ENCODE measurements at places on chromosomes 11 and 22.
A peak's percentile ranks its signal among the peaks of the same experiment; 100 is the strongest.

DNA sequence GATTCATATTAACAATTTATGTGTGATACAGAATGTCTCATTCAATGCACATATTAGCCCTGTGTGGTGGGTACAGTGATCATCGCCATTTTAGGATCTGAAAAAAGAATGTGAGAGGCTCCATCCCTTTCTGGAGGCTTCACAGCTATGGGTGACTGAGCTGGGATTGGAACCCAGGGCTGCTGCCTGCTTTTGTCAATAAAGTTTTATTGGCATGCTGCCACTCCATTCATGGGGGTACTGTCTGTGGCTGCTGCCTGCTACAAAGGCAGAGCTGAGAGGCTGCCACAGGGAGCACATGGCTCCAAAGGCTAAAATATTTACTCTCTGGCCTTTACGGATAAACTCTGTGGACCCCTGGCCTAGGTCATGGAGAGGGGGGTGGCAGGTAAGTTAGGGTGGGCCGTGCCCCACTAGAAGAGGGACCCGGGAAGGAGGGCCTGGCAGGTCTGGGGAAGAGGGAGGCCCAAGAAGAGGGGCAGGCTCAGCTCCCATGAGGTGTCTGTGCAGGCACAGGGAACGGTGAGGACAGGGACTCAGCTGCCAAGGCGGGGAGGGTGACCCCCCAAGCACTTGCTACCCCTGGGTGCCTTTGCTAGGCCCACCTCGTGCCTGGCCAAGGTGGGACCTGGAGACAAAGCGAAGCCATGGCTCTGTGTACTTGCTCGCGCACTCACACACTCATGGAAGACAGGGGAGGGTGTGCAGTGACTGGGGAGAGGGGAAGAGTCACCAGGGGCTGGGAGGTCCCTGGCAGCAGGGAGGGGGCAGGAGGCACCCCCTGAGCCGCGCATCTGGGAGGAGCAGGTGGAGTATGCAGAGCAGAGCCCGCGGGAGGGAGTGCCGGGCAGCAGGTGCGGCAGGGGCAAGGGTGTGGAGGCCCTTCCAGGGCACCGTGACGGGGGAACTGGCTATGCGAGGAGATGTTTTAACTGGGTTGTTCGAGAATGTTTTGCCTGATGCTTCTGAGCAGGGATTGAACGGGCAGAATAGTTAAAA lies 335.3 kb downstream of the CTTN start:
- DNase-seq: no peak

DNA sequence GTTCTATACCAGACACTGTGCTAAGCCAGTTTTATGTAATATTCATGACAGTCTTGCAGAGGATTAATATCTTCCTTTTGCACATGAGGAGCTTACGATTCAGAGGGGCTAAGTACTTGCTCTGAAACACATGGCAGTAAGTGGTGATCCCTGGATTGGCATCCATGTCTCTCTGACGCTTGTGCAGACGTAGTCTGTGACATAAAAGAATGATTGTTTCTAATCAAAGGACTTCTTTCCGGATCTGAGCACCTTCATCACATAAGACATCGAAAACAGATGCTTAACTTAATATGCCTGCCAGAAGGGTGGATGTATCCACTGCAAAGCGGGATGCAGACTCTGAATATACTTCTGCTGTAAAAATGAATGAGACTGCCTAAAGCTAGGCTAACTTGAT lies 74.8 kb downstream of the ARHGAP42 start:
- no peak for DNase-seq

DNA sequence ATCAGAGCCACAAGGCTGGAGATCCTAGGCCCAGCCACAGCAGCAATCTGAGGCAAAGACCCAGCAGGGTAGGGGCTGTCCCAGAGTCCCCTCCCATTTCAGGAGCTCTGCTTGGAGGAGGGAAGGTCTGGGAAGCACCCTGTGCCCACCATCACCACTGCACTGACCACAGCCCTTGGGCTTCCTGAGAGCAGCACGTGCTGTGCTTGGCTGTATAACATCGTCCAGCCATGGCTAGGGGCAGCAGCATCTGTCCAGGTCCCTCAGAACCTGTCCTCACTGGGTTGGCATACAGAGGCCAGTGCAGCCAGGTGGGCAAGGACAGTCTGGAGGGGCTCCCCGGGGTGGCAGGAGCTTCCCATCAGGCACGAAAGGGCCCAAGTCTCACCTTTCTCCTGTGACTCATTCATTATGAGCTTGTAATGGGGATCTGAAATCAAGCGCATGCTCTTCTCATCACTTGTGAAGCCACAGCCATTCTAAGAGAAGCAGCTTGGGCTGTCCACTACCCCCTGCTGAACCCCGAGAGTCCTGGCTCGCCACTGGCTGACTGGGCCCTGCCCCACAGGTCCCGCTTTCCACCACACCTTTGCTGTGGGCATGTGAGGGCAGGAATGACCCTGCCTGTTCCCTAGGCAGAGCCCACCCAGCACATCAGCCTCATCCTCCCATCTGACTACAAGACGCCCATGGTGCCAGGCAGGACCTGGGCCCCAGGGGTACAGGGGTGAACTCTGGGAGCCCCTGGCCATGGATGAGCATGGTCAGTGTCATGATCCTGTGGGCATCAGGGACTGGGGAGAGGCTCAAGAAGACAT lies 83.3 kb downstream of the MED15 start:
- no peak for DNase-seq

DNA sequence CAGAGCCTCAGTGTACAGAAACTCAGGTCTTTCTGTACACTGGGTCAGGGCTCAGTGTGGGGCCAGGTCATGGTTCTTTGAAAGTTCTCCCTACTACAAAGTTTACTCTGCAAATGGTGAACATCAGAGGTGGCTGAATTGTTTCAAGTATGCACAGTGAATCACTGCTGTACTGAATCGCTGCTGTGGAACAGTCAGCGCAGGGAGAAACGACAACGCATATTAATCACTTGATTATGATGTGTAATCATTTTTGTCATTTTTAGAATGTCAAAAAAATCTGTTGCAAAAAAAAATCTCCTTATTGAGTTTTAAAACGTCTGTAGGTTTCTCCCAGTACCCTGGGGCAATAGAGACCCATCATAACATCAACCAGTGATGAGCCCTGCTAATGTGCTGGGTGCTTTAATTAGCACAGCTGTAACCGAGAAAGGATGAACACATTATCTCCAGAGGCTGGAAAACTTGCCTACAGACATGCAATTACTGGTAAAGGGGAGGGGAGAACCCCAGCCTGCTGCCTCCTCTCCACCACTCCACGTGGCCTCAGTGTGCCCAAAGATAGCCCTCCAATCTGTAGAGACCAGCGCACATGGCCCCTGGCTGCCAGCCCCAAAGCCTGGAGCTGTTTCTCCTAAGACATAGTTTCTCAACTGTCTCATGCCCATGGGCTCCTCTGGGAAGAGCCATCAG lies 12.8 kb downstream of the ARRB1 start:
- peak; percentile 70 for DNase-seq

GRCh38 chr11:121109916-121110586 lies 9.0 kb downstream of the TECTA start:
- DNase-seq: no peak

GRCh38 chr11:134660416-134660815 lies 248.4 kb upstream of the B3GAT1 start:
- no peak for DNase-seq

- DNase-seq: no peak
These were observed 13.8 kb downstream of the DGCR6L start for GRCh38 chr22:20305894-20306645.

DNA sequence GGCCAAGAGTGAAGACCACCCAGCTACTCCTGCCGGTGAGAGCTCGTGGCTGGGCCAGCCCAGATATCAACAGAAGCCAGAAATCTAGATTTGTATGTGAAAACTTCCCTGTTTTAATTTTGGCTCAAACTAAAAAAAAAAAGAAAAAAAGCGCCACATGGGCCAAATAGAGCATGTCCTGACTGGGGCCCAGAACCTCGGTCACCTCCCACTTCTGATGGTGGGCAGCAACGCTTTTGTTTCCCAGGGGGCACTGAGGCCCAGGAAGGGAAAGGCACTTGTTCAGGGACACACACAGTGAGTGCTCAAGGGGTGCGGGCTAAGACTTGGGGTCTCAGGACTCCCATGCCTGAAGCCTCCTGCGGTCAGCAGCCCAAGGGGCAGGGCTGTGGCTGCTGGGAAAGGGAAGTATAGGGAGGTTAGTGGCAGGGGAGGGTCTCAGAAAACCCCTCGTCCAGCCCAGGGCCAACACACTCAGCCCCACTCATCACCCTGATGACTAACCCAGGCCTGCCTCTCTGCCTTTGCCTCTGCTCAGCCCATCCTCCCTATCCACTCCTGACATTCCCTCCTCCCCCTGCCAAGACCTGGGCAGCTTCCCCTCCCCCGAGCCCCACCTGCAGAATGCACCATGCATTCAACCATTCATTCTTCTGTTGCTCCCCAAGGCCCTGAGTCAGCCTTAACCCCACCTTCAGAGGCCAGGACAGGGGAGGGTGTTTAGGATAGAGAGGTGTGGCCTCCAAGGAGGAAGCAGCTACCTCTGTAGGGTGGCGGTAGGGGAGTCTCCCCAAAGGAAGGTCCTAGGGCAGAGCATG lies 30.0 kb upstream of the TCF20 start:
- DNase-seq: no peak

DNA sequence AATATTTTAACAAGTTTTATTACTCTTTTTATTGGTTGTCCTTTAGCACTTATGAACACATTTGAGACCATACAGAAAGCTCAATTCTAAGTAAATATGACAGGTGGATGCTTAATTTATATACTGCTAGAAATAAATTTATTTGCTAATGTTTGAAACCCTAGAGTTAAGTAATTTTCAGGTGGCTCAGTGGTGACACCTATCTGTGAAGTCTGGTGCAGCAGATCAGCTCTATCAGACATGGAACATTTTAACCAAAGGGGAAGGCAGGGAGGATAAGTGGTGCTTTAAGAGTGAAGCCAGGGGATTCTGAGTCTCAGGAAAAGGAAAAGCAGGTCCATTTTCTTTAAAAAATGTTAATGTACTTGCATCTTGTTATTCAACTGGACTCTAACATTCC lies 175.8 kb downstream of the DSCAML1 start:
- DNase-seq: no peak

- no peak for DNase-seq
These were observed 47.8 kb downstream of the TRAF6 start for GRCh38 chr11:36462321-36462720.

GRCh38 chr11:64341429-64341828 lies 1.4 kb downstream of the CCDC88B start:
- DNase-seq: peak; percentile 68

- DNase-seq: peak; percentile 66
These were observed 8.2 kb downstream of the ARRB1 start for GRCh38 chr11:75342966-75343870.

DNA sequence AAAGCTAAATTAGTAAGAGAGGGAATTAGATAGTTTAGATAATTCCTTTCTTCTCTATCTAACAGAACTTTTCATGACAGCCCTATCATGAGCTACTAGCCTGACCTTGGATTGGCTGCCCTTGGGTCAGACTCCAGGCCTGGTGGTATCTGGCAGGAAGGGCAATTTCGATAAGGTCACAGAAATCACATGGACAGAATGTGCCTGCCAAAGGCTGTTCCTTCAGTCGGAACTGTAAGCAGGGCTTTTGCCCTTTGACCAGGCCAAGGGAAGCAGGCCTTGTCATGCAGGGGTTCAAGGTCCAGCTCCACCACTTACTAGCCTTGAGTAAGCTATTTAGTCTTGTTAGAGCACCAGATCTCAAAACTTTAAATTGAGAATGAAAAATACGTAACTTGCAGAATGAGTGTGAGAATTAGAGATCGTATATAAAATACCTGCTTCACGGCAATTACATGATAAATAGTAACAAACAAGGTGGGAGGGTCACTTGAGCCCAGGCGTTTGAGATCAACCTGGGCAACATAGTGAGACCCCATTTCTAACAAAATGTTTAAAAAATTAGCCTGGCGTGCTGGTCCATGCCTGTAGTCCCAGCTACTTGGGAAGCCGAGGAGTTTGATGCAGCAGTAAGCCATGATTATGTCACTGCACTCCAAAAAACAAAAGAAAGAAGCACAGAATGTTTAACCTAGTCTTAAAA lies 60.8 kb upstream of the SC5D start:
- no peak for DNase-seq

DNA sequence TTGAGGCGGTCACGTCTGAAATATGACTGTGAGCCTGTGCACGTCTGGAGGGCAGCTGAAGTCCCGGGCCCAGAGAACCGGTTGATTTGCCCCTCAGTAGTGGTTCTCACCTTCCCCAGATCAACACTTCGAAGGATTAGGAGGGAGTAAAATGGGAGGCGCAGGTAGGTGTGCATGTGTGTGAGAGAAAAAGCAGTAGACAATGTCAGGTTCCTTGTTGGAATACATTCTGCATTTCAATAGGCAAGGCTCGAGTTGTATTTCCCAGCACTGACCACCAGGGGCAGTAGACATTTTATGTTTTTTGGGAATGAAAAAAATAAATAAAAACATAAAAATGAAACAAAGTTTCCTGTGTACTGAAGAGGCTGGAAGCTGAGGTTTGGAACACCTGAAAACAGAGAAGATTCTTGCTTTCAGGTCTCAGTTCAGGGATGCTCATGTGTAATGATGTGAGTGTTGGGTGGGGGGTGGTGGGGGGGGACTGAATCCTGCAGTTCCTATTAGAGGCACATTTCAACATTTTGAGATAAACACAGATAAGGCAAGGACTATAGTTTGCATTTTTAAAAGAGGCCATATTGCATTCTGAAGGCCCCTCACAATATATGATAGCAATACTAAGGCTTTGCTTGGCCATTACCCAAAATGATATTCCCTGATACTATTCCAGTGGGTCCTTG lies 333.9 kb downstream of the CADM1 start:
- no peak for DNase-seq

DNA sequence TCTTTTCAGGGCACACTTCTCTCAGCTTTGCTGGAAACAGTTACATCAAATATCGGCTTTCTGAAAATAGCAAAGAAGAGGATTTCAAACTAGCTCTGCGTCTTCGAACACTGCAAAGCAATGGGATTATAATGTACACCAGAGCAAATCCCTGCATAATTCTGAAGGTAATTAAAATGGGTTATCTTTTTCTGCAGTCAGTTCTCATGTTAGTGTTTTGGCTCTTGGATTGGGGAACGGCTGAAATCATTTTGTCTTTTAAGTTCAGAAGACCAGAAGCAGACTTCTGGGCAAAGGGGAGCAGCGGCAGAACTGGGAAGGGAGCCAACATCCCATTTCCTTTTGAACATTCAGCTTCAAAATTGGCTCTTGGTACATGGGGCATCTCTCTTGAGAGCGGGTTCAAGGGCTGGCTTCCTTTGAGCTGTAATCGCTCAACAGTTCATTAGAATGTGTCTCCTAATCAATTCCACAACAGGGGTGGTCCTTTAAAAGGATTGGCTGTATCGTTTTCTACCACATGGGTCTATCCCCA lies 110.2 kb upstream of the MTNR1B start:
- DNase-seq: no peak

- DNase-seq: no peak
These were observed 93.3 kb downstream of the ZC3H12C start for GRCh38 chr11:110186456-110186855.

DNA sequence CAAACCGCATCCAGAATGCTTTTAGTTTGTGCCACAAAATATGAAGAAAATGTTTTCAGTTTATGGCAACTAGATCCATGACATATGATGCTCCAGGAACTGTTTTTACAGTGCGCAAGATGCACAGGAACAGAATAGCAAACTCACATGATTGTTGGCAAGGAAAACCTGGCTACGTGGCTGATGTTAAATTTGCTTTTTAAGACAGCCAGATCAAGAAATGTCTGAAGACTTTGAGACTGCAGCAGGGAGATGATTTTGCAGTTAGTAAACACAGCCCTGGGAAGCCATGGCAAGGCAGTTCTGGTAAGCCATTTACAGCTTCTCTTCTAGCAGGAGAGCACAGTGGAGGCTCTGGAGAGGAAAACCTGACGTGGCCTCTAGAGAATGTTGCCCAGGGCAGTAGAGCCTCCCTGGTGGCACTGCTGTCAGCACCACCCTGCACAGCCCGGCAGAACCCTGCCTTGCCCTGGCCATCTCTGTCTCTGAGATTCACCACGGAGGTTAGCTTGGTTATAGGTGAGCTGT lies 69.8 kb upstream of the TNRC6B start:
- DNase-seq: no peak
